ENCODE measurements at places on chromosomes 11 and 22.

GRCh38 chr22:26615830-26616435 is 1.9 kb downstream of the CRYBB1 start:
- no peaks in the 10 kb centered on the region for H3K36me3 ChIP-seq
- no peak overlapping the region for H3K27ac ChIP-seq
- DNase-seq = no peak
- no peaks in the 10 kb centered on the region for H3K4me1 ChIP-seq
- no peak overlapping the region for H3K4me3 ChIP-seq

- H3K27me3 ChIP-seq = no peaks in the 10 kb centered on the region
- DNase-seq = no peak
- no peak overlapping the region for H3K4me3 ChIP-seq
- no peaks in the 10 kb centered on the region for H3K36me3 ChIP-seq
- H3K4me1 ChIP-seq = peaks cover 29% of the 10 kb centered on the region
Measured at GRCh38 chr22:41481131-41481830, 12.4 kb downstream of the ACO2 start.

DNA sequence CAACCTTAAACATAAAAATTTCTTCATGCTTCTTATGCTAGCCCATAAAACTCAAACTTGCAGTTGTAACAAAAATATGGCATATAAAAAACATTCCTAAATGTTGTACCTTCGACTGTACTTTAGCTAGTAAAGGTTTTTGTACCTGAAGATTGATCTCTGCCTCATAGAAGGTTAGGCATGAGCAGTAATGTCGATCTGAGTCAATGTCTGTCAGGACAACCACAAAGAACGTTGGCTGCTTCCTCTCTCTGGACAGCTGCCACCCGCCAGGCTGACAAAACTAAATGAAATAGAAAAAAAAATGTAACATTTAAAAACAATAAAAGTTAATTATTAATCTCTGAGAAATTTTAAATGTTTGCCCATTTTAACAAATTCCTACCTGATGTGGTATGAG is 251.3 kb downstream of the SBF2 start:
- DNase-seq = no peak
- no peak overlapping the region for H3K4me3 ChIP-seq
- no peaks in the 10 kb centered on the region for H3K27me3 ChIP-seq

GRCh38 chr11:2657697-2658284 is 42.0 kb downstream of the KCNQ1OT1 start:
- H3K27ac ChIP-seq = no peak overlapping the region
- no peaks in the 10 kb centered on the region for H3K36me3 ChIP-seq
- H3K4me1 ChIP-seq = no peaks in the 10 kb centered on the region
- H3K4me3 ChIP-seq = no peak overlapping the region
- H3K27me3 ChIP-seq = no peaks in the 10 kb centered on the region
- no peak for DNase-seq

- H3K27ac ChIP-seq = no peak overlapping the region
- no peaks in the 10 kb centered on the region for H3K4me1 ChIP-seq
- no peaks in the 10 kb centered on the region for H3K27me3 ChIP-seq
- no peak for DNase-seq
Measured at GRCh38 chr11:68454767-68455166, 5.8 kb upstream of the PPP6R3 start.

DNA sequence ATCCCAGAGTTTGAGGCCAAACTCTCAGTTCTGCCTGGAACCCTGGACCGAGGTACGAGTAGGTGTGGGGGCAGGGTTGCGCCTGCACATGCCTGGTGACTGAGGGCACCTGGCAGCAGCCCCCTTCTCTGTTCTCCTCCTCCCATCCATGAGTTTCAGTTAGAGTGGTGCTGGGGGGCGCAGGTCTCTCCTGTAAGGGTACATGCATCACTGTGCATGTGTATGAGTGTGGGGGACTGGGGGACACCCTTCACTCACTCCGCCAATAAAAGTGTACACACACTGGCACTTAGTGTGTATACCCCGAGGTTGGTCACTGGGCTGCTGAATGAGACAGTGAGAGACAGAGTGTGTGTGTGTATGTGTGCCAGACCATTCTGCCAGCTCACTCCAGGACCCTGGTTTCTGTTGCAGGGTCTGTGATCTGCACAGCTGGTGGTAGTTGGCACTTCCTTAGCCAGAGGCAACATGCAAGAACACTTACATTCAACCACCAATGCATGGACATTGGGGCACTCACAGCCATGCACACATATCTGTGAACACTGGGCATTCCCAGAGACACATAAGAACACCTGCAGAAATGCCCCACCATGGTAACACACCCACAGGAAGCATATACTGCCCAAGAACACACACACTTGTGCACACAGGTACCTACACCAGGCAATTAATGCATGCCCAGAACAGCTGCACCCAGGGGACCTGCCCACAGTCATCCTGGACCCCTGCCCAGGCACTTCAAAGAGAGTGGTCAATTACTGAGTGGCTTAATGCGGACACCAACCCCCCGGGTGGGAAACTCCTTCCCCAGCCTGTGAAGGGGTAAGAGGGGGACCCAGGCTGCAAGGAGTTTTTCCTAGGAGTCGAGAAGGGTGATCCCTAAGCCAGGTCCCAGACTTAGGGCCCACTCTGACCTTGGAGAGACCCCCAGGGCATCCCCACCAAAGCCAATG is 1.2 kb upstream of the NRXN2 start:
- no peak overlapping the region for H3K27ac ChIP-seq
- H3K27me3 ChIP-seq = 0 out of 2 replicates have a peak, but pooled peaks cover 6% of the 10 kb centered on the region
- H3K36me3 ChIP-seq = no peaks in the 10 kb centered on the region
- H3K4me3 ChIP-seq = no peak overlapping the region
- no peaks in the 10 kb centered on the region for H3K4me1 ChIP-seq

DNA sequence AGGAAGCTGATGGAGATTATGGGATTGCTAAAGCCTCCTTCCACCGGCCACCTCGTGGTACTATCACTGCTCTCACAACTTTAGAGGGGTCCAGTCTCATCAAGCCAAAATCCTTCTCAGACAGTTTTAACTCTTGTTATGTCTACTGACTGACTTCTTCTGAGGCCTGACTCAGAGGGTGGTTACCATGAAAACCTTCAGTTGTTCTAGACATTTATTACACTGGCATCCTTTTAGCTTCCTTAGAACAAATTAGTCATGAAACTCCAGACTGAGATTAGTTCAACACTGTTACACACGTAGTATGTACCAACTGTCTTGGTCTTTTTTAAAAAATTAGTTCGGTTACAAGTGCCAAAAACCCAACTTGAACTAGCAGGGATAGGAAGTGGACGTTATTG is 7.5 kb downstream of the DIXDC1 start:
- no peak overlapping the region for H3K27ac ChIP-seq
- H3K36me3 ChIP-seq = no peaks in the 10 kb centered on the region
- H3K4me1 ChIP-seq = no peaks in the 10 kb centered on the region
- no peak for DNase-seq
- no peak overlapping the region for H3K4me3 ChIP-seq

DNA sequence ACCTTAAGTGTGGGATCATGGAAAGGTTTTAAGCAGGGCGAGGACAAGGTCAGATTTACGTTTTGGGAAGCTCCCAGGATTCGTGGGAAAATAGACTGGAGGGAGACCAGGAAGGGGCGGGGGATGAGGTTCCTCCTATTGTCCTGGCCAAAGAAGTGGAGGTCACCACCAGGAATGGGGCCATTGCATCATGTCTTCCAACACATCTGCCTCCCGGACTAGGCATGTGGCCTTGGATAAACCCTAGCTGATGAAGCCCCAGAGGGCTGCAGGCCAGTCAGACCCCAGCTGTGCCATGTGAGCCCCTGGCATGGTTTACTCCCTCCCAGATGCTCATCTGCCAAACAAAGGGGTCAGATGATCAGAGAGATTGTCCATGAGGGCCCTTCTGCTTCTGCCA is 11.5 kb upstream of the YWHAH start:
- no peak for DNase-seq
- H3K36me3 ChIP-seq = no peaks in the 10 kb centered on the region
- H3K4me3 ChIP-seq = no peak overlapping the region
- peaks cover 1% of the 10 kb centered on the region for H3K27me3 ChIP-seq

DNA sequence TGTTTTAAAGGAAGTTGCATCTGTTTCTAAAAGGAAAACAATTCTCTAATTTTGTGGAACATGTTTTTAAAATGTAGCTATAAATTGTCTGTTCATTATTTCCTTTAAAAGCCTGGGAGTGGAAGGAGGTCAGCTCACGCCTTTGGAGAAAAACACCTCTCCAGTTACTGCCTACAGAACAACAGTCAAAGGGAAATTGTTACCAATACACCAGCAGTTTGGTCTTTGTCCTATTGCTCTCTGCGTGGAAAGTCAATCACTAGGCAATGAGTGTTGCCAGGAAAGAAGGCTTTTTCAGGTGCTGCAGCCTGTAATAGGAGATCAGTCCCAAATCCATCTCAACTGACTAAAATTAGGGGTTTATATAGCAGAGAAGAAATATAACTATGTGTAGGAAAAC is 22.2 kb downstream of the SVIP start:
- H3K4me3 ChIP-seq = no peak overlapping the region
- no peak overlapping the region for H3K27ac ChIP-seq
- H3K27me3 ChIP-seq = peaks cover 18% of the 10 kb centered on the region
- no peaks in the 10 kb centered on the region for H3K36me3 ChIP-seq
- no peak for DNase-seq

DNA sequence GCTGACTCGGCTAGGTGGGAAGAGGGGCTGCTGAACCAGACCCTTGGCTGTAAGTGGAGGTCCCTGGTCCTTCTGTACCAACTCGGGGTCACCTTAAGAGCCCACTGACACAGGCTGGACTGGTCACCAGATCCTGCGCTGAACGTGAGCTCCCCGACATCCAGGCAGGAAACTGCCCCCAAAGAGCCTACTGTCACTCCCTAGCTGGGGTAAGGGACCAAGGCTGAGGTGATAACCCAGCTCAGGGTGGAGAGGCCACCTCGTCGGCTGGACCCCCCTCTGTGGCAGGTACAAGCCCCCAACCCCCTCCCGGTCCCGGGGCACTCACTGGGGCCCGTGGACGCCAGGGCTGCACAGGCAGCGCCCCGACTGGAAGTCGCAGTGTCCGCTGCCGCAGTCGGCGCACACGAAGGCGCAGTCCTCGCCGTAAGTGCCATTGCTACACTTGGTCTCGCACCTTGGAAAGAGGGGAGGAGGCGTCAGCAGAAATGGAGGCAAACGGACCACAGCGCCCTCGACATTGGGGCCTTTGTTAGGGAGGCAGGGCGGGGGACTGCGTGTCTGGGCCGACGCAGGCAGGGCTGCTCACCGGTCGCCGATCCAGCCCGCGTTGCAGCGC is 7.4 kb downstream of the SCARF2 start:
- peak overlapping the region; percentile 33 for H3K4me3 ChIP-seq
- no peaks in the 10 kb centered on the region for H3K36me3 ChIP-seq
- DNase-seq = no peak
- peaks cover 35% of the 10 kb centered on the region for H3K4me1 ChIP-seq
- H3K27me3 ChIP-seq = no peaks in the 10 kb centered on the region
- H3K27ac ChIP-seq = peak overlapping the region; percentile 3

GRCh38 chr11:27912916-27913315 is 195.0 kb downstream of the KIF18A start:
- H3K27ac ChIP-seq = no peak overlapping the region
- peaks cover 64% of the 10 kb centered on the region for H3K4me1 ChIP-seq
- H3K4me3 ChIP-seq = no peak overlapping the region
- no peaks in the 10 kb centered on the region for H3K27me3 ChIP-seq
- no peaks in the 10 kb centered on the region for H3K36me3 ChIP-seq
- DNase-seq = no peak

DNA sequence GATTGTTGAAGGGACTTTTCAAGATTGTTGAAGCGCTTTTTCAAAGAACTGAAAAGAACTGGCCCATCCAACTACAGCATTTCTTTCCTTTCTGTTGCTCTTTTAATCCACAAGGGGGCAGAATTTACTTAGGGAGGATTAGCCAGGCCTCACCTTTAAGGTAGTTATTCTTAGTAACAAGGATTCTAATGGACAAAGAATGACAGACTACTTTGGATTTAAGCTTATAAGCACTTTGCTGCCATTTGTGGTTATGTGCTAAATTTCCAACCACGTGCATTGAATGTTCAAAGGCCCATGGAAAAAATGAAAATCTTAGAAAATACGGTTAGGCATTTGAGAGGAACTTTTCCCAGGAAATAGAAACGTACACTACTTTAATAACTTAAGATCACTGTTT is 49.5 kb upstream of the HSPA8 start:
- no peaks in the 10 kb centered on the region for H3K36me3 ChIP-seq
- DNase-seq = peak; percentile 47
- no peak overlapping the region for H3K4me3 ChIP-seq
- no peaks in the 10 kb centered on the region for H3K4me1 ChIP-seq

DNA sequence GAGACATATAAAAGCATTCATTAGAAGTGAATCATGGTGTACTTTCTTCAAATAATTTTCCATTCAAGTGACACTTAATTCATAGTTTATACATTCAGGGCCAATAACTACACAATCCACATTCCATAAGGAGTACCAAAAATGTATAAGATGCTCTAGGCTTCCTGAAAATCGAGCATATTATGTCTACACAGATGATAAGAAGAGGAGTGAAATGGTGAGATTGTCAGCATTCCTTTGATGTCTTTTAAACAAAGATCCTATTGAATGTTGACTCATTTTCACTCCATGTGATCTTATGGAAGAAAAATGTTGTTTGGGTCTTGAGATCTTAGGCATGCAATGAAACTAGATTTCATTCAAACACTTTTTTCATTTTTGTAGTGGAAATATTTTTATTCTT is 843.2 kb downstream of the KCNA4 start:
- no peak overlapping the region for H3K27ac ChIP-seq
- peak; percentile 12 for DNase-seq
- no peaks in the 10 kb centered on the region for H3K36me3 ChIP-seq

- no peak overlapping the region for H3K4me3 ChIP-seq
- no peak for DNase-seq
- no peaks in the 10 kb centered on the region for H3K27me3 ChIP-seq
- H3K27ac ChIP-seq = no peak overlapping the region
- no peaks in the 10 kb centered on the region for H3K4me1 ChIP-seq
Measured at GRCh38 chr11:28315440-28315839, 207.3 kb downstream of the METTL15 start.

DNA sequence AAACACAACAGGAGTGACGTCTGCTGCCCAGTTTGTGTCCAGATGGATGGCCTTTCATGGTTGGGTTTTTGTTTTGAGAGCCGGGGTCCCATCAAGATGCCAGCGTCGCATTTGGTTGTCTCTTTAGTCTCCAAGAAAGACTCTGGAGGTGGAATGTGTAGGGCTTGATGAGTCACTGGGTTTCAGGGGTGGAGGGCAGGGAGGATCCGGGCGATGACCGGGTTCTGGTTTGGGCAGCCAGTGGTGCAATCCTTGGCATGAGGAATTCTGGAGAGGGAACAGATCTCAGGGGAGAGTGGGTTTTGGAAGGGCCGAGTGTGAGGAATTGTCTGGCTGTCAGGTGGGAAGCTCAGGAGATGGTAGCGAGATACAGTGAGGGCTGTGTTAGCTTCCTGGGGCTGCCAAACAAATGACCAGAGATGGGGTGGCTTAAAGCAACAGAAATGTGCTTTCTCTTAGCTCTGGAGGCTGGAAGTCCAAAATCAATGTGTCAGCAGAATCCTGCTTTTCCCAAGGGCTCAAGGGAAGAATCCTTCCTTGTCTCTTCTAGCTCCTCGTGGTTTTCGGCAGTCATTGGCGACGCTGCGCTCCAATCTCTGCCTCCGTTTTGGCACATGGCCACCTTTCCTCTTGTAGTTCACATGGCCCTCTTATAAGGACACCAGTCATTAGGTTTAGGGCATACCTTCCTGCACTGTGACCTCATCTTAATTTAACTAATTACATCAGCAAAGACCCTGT is 26.4 kb upstream of the PPFIA1 start:
- no peak overlapping the region for H3K4me3 ChIP-seq
- no peaks in the 10 kb centered on the region for H3K27me3 ChIP-seq
- DNase-seq = no peak
- H3K27ac ChIP-seq = no peak overlapping the region
- H3K4me1 ChIP-seq = no peaks in the 10 kb centered on the region

GRCh38 chr11:19393941-19394340 is 153.2 kb upstream of the E2F8 start:
- H3K36me3 ChIP-seq = no peaks in the 10 kb centered on the region
- H3K27ac ChIP-seq = no peak overlapping the region
- no peaks in the 10 kb centered on the region for H3K4me1 ChIP-seq
- no peak for DNase-seq
- H3K4me3 ChIP-seq = no peak overlapping the region

Measured in HCT116 (cell line).